ENCODE measurements at places on chromosomes 4 and X. TPM values are rescaled to one million over a fixed set of nuclear protein-coding genes. Genes with fewer than 3 reads are reported as not detected.

The ARSJ gene
- total RNA-seq: 10.0 TPM

The NPFFR2 gene
- total RNA-seq: 0.76 TPM

The QDPR gene
- 37.7 TPM for total RNA-seq

The PALLD gene
- total RNA-seq: 180 TPM

The DGKK gene
- total RNA-seq: 3.2 TPM

The HNRNPD gene
- total RNA-seq: 95.6 TPM
